ENCODE measurements at places on chromosomes 7 and 10. TPM values are rescaled to one million over a fixed set of nuclear protein-coding genes. Genes with fewer than 3 reads are reported as not detected.

- no peak for DNase-seq
Measured at GRCh38 chr7:14868937-14869336, 33.6 kb downstream of the DGKB start.

DNA sequence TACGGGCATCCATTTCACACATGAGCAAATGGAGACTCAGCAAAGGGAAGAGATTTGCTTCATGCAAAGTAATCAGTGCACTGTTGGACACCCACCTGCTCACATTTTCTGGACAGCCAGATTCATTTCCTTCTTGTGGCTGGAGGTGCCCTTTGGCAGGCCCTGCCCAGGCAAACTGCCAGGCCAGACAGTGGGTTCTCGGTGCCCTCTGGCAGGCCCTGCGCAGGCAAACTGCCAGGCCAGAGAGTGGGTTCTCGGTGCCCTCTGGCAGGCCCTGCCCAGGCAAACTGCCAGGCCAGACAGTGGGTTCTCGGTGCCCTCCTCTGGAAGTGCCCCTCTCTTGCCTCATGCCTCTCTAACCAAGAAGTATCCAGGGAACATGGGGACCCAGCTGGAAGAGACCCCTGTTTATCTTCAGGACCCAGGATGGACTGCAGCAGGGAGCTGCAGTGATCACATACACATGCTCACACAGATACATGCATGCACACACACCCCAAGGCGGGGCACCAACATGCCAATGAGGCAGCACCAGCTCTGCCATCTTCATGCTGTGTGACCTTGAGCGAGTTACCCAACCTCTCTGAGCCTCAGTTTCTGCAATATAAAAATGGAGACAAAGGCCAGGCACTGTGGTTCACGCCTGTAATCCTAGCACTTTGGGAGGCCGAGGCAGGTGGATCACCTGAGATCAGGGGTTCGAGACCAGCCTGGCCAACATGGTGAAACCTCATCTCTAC lies 67.1 kb downstream of the OAT start:
- no peak for DNase-seq

DNA sequence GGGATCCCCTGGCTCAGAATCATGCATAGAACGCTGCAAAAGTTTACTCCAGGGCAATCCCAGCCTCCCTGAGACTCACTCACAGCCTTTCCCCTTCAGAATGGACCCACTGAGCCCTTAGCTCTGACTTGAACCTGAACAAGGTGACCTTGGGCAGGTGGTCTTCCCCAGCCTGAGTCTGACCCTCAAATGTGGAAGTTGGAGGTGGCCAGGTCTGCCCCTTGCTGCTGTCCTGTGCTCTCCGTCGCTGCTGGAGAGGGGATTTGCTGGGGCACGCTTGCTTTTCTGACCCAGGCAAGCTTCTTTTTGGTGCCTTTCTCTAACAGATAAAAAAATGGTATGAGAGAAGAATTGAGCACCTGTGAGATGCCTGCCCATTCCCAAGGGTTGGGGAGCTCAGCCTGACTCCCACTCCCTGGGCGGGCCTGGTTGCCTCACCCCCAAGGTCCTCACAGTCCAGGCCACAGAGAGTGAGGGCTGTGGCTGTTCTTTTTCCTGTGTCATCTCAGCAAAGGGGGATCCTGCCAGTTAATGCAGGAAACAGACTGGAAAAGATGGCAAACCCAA lies 46.6 kb upstream of the IGFBP3 start:
- DNase-seq = no peak

GRCh38 chr10:24843256-24843655 lies 109.2 kb downstream of the PRTFDC1 start:
- DNase-seq = no peak

- DNase-seq = no peak
Measured at GRCh38 chr7:7219216-7219615, 36.9 kb downstream of the C1GALT1 start.

DNA sequence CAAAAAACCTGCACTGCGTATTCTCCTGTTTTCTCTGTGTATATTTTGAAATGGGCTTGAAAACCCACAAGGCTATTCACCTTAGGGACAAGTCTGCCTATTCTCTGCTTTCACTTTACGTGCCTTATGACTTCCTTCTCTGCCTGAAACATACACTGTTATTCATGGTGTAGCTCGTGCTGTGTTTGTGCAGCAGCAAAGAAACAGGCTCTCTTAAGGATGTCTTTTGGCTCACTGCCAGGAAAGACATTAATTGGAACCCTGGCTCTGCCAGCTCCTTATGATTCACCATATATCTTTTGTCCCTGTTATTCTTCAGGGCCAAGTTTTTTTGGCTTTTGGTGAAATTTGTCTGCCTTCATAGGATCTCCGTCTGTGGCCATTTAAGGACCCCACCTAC lies 92.4 kb downstream of the TMEM106B start:
- DNase-seq = no peak

- DNase-seq = no peak
Measured at GRCh38 chr10:22372298-22372697, 27.0 kb downstream of the SPAG6 start.

GRCh38 chr7:21371360-21371759 lies 56.5 kb upstream of the SP4 start:
- DNase-seq = no peak

- no peak for DNase-seq
Measured at GRCh38 chr7:43077732-43078391, 34.6 kb upstream of the HECW1 start.

DNA sequence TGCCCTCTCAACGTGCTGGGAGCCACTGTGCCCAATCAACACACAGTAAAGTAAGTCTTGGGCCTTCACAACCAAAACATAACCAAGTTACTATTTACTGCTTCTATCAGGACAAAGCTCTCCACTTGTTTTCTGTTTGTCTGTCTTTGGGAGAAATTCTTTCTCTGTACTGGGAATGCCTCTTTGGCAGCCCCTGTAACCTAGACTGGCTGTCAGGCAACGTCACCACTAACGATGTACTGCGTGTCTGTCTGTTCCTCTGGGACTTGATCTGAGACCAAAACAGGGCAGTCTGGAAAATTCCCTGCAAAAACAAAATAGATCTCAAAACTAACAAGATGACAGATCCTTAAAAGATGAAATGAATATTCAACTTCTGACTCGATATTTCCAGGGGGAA lies 113.0 kb downstream of the SMURF1 start:
- DNase-seq = no peak

DNA sequence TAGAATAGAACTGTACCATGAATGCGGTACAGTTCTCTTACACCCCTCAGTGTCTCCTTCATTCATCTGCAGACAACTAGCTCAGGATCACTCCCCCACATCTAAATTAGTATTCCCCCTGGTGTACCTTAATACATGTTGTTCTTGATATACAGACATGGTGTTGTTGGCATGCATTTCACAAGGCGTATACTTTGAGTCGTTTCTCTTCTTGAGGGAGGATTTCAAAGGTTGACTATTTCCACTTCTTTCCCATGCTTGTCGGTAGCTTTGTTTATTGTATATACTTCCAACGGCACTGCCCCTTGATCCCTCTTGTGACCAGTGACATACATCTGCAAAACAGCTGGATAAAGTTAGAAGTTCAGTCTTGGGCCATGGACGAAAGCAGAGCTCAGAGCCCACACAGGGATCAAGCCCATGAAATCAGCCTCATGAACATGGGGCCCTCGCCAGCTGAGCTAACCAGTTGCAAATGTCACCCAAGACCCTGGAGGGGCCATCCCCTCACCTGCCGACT lies 8.6 kb downstream of the CPA4 start:
- no peak for DNase-seq

DNA sequence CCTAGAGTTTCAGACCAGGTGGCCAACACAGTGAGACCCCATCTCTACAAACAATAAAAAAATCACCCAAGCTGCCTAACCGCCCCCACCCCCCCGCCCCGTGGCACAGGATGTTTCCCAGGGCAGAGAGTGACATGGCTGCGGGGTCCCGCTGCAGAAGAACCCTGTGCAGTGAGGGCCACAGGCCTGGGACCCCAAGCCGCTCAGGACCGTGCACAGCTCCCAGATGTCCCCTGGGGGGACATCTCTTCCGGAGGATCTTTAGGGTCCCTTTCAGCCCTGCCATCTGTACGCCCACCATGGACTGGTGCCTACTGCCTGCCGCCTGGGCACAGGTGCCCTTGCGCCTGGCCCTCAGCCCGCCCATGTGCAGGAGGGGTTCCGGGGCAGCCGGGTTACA lies 373.6 kb downstream of the DNAJB6 start:
- DNase-seq = no peak

DNA sequence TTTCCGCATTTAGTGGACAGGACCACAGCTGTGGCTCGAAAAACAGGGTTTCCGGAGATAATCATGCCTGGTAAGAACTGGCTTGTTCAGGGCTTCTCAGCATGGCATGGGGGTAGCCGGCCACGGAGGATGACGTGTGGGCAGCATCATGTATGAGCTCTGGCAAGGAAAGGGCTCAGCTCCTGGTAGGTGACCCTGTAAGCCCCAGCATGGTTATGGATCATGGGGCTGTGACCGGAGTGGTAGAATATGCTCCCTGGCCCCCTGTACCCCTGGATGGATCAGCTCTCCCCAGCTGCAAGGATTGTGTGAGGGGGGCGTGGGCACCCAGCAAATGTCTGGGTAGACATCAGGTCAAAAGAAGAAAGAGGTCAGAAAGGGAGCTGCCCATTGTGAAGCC lies 113.5 kb downstream of the DOCK1 start:
- DNase-seq = no peak

DNA sequence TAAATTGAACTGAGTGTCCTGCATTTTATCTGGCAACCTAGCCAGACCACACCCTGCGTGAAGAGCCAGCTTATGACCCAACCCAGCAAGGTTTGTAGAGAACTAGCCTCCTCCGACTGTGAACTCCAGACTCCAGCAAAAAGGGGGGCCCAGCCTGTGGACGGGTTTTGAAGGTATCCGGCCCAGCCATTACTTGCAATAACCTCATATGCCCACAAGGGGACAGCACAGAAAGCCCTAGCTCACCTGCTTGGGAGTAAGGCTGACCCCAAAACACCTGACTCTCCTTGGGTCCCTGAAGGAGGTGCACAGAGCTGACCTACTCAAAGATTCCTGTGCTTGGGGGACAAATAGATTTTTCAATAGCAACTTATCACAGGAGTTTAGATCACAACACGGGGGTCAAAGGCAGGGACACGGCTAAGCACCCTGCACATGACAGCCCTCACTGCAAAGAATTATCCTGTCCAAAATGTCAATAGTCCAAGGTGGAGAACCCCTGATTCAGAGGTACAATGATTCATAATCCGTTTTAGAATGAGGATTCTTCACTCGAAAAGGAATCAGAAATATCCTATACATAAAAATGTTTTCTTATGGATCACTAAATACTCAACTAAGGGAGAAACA lies 4.6 kb downstream of the TRPV6 start:
- no peak for DNase-seq

- DNase-seq = no peak
Measured at GRCh38 chr7:137882261-137882668, 35.5 kb upstream of the DGKI start.

DNA sequence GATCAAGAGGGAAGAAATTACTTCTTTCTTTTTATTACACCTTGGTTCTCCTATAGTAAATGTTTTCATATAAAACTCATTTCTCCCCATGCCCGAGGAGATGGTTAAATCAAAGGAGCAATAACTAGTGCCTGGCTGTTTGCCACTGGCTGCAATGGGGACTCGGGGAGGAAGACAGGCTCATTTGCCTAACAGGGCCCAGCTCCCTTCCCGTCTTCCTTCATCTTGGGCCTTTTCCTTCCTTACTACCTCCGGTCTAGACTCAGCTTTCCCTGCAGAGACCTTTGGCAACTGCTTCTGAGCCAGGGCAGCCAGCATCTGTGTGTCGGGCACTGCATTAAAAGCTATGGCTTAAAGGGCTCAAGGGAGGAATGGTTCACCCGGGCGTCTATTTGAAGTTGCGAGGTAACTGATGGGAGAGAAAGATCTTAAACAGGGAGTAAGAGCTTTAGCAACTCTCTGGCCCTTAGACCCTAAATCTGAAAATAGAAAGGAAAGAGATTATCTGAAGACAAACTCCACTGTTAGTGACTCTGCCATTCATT lies 63.5 kb downstream of the CALD1 start:
- DNase-seq = no peak

DNA sequence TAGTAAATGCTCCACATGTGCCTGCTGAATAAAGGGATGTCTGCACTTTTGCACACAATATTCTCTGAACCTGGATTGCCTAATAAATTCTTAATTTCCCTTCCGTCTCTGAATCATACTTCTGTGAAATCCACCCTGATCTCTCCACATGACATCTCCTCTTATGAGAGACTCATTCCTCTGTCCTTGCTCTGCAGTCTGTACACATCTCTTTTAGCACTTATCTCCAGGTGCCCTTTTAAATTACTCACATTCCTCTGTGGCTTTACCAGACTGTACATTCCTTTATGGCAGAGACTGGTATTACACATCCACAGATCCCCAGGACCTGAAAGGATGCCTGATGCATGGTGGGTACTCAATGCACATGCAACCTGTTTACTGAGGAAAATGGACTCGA lies 527.6 kb downstream of the PHTF2 start:
- no peak for DNase-seq

- no peak for DNase-seq
Measured at GRCh38 chr10:79926037-79926436, 22.9 kb downstream of the SFTPD start.

DNA sequence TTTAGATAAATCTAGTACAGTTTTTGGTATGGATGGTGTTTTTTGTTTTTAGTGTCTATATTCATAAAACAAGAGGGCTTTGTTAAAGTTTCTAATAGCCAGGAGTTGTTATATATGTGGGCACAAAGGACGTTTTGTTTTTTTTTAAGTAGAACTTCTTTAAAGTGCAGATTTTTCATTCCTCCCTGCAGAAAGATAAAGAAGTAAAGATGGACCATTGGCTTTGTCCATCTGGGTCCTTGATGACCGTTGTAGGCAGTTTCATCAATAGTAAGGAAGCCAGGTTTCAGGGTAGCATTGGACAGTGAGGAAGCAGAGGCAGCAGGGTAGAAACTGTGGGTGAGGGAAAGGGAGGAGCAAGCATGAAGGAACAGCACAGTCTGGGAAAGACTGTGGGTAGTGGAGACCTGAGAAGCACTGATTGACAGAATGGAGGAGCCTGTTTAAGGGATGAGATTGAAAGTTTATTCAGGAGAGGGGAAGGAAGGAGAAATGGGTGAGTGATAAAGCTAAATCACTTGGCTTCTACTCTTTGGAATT lies 5.3 kb downstream of the CALU start:
- no peak for DNase-seq

- no peak for DNase-seq
Measured at GRCh38 chr10:47024046-47024322, 112.8 kb downstream of the PTPN20 start.

GRCh38 chr7:118758582-118758981 lies 534.1 kb downstream of the ANKRD7 start:
- no peak for DNase-seq

GPR15LG gene
- total RNA-seq = not detected

SMKR1 gene
- 6.6 TPM for total RNA-seq

EVX1 gene
- total RNA-seq = 5.9 TPM

VSTM4 gene
- 6.9 TPM for total RNA-seq

TBXAS1 gene
- total RNA-seq = 44.1 TPM

PNLIPRP1 gene
- total RNA-seq = not detected

BTBD16 gene
- not detected for total RNA-seq

BPGM gene
- 18.7 TPM for total RNA-seq

ARMC10 gene
- 59.6 TPM for total RNA-seq
